ENCODE measurements at places on chromosomes 12 and 14.

DNA sequence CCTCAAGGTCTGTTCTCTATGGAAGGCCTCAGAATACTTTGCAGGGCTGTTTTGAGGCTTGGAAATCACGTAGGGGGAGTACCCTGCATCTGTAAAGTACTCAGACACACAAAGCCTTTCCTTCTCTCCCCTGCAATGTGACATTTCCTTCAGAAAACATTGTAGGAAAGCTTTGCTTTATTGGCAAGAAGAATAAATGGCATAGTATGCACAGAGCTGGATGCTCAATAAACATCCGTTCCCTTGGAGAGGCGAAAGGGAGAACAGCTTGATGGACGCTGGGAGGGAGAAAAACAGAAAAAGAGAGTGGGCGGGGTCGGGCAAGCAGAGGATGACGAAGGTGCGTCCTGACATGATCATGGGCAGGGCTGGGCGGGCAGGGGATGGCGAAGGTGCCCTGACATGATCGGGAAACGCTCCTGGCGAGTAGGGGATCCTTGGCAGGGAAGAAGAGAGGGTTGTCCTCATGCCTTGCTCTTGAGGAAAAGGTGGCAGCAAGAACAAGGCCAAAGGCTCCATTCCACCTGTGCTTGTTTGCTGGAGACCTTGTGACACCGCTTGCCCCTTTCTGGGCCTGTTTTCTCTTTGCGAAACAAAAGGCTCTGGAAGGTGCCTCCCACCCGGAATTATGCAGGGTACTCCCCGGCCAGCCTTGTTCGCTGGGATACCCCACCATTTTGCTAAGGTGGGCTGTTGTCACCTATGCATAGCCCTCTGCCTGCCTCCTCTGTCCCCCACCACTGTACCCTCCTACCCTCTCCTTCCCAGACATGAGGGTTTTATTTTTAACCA lies 21.1 kb downstream of the IRF2BPL start:
- peak; percentile 3 for DNase-seq

- no peak for DNase-seq
Observed at GRCh38 chr12:78641837-78642423, 222.6 kb upstream of the SYT1 start.

- DNase-seq, result no peak
Observed at GRCh38 chr12:40911676-40912075, 219.4 kb downstream of the CNTN1 start.

DNA sequence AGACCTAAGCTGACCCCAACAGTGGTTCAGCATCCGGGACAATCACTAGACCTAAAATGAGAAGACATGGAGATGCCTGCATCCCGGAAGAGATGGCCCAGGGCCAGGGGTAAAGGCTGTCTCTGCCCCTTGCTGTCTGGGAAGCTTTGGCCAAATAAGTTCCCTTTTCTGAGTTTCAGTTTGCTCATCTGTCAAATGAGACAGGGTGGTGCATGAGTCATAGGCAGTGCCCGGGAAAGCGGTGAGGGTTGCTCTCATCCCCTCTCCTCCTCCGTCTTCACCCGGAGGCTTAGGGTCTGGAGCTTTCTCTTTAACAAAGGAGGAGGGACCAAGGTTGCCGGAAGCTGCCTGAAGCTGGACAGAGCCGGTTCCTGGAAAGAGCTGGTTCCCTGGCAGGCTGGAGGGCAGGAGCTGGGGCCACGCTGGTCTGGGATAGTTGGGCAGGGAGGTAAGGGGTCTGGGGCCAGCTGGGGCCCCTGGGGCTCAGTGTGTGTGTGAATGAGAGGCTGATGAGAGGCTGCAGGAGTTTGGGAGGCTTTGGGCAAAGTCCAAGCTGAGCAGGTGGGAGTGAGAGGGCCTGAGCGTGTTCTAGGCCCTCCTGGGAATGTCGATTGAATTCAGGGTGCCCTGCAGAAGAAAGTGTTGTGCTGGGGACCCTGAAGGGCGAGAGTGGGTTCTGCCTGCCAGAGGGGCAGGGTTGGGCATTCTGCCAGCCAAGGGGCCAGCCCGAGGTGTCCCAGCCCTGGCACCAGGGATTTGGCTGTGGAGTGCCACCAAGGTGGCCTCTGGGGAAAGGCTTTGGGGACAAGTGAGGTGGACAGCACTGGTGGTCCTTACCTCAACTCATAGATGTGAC lies at the start of gene SDSL:
Gene SDSL (plus strand): TSS at position 351 of the 856 bp plus-strand sequence. CDS start 5,603 bp downstream, outside the sequence.
- DNase-seq, result peak; percentile 88

DNA sequence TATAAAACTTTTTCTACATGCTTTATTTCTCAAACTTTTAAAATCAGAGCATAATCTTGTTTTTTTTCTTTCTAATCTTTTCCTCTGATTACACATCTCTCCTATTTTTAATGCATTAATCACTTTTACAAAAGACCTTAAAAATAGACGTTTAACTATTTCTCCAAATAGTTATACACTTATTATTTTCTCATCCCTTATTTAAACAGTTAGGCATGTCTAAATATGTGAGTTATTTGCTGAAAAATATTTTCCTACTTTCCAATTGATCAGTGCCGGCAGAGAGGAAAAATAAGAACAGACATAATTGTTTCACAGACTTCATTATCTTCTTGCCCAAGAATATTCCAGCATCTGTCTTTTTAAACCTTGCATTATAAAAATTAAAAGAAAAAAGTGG lies 28.7 kb upstream of the RHOJ start:
- no peak for DNase-seq

Measured in hepatocyte (in vitro differentiated cells).